CD4-positive, alpha-beta T cell treated with Interleukin-10 for 1 hour (primary cell): ENCODE measurements at places on chromosomes 3 and 15.

DNA sequence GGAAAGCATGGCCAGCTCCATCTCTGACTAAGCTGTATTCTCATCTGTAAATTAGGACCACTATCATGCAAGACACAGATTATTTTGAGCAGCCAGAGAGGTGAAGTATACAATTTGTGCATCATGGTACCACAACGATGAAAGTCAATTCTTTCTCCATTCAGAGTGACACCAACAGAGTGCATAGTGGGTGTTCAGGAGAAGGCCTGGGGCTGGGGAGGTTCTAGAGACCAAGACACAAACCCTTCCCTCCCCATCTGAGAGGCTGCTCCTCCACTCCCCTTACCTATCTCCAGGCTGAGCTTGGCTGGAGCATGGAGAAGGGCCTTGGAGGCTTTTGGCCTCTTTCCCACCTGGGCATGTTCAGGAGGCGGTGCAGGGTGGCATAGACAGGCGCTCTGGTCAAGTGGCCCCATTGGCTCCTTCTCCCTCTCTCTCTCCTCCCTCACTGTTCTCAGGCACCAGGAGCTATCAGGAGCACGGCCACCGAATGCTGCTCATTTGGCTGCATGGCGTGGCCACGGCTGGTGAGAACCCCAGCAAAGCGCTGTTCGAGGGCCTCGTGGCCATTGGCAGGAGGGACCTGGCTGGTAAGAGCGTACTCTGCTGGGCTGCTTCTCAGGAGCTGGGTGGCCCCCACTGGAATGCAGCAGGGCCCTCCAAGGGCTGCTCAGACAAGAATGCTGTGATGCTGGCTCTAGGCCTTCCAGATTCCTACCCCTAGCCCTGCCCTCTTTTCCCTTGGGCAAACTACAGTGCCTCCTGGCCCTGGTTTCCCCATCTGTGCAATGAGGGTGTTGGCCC is 37.9 kb downstream of the ANKDD1A start:
- no peak for DNase-seq

GRCh38 chr3:98199020-98199419 is 32.5 kb downstream of the OR5H15 start:
- DNase-seq: no peak

GRCh38 chr3:120615847-120616609 is 19.9 kb downstream of the NDUFB4 start:
- no peak for DNase-seq

DNA sequence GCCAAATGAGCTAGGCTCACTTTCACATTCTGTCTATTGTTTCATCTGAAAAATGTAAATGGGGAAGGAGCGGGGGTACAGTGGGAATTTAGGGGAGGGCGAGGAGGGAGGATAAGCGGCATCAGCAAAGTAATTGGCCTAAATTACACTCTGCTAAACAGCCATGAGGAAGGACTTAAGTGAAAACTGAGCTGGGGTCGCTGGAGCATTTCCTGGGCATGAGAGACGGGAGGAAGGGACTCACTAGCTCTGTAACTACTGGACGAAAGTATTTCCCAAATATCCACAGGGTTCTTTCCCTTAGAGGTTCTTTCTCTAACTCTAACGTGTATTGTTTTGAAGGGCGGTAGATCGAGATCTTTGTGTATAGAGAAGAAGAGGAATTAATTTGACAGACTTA is 418.0 kb downstream of the SOX2 start:
- no peak for DNase-seq

- DNase-seq: no peak
These were observed 21.9 kb upstream of the SQOR start for GRCh38 chr15:45612790-45613415.

GRCh38 chr3:67292356-67293121 is 294.4 kb downstream of the KBTBD8 start:
- no peak for DNase-seq

- DNase-seq: no peak
These were observed 154.5 kb downstream of the STT3B start for GRCh38 chr3:31687020-31687802.

DNA sequence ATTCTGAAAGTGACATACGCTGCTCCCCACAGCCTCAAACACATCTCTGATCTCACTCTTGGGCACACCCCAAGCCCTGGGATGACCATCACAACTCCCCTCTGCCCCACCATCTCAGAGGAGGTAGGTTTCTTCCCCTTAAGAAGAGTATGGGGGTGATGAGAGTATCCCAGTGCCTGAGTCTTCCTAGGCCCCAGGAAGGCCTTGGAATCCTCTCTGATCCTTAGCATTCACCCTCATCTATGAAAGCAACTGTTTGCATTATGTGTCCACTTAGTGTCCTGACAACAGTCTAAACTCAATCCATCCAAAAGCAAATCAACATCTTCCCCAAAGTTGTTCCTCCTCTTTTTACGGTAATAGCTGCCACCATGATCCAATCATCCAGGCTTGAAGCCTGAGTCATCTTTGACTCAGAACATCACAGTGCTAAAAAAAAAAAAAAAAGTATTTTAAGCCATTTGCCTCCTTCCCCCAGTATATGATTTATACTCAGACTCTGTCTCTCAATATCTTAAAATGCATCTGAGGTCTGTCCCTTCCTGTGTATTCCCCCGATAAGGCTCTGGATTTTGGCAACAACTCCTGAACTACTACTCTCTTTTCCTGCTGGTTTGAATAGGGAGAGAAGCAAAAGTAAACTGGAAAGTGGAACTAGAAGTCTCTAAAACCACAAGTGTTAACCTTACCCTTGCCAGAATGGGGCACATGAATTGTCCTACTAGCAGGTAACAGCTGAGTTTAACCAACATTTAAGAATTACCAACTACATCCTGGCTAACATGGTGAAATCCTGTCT is 22.5 kb downstream of the POPDC2 start:
- DNase-seq: peak; percentile 8

GRCh38 chr3:72015463-72015862 is 230.5 kb upstream of the PROK2 start:
- no peak for DNase-seq

DNA sequence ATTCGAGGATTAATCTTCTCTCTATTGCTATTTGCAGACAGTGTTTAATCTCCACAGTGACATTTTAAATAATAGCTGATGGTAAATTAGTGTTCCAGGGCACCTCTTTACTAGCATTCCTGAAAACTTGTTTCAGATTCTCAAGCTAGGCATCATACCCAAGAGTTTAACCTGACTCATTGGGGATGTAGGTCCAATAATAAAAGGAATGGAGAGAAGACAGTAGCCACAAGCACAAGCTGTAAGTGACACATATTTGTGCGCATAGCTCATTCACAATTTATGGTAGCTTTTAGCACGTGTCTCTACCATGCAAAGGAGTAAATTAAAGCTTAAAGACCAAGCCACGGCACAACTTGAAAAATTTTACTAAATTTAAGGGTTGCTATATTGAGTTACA is 171.3 kb upstream of the FAM3D start:
- no peak for DNase-seq

GRCh38 chr3:119653876-119654275 is 6.5 kb downstream of the POPDC2 start:
- DNase-seq: no peak

GRCh38 chr3:188594139-188594538 is 440.2 kb downstream of the LPP start:
- no peak for DNase-seq

DNA sequence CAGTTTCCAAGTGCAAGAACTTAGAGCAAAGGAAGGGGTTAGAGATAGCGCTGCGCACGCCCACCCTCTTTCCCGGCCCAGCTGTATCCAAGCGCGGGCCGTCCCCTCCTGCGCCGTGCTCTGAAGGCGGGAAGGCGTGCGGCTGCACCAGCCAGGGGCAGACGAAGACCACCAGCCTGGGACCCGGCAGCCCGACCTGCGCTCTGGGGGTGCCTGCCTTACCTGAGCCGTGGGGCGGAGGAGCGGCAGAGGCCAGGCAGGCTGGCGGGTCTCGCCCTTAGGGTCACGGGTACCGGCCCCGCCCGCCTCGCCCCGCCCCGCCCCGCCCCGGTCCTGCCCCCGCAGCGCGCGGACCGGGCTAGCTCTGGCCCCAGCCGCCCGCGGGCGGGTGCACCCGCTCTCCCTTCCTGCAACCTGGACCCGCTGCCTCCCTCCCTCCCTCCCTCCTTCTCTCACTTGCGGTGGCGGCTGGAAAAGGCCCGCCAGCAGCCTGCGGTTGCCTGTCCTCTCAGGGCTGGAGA is at the start of gene WDR72:
Gene WDR72 (minus strand): TSS at position 253 of the 521 bp plus-strand sequence. CDS start 26,514 bp downstream, outside the sequence.
- DNase-seq: no peak

DNA sequence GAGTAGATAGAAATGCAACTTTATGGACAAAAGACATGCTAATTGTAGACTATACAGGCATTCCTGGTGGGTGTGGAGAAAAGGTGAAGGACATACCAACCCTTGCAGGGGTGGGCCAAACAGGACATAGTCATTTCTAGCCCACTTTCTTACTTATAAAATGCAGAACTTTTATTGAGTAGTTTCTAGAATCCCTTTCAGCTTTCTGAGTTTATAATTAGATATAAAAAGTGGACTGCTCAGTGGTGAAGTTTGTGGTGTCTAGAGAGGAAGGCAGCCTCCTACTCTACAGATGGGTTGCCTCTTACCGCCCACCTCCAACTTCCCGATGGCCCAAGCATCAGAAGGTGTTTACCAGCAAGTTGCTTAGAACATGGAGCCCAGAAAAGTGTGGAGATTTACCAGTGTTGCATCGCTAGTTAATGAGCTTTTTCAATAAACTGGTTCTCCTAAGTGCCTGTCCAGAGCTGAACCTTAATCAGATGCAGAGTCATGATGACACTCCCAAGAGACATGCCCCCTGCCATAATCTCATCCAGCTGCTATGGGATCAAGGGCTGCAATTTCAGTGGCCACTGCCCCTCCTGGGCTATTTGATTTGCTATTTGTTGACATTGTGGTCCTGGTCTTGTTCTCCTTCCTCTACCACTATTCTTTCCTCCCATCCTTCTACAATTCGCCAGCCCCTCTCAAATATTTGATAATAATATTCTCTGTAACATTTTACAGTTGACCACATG is 77.5 kb upstream of the STRIT1 start:
- no peak for DNase-seq

DNA sequence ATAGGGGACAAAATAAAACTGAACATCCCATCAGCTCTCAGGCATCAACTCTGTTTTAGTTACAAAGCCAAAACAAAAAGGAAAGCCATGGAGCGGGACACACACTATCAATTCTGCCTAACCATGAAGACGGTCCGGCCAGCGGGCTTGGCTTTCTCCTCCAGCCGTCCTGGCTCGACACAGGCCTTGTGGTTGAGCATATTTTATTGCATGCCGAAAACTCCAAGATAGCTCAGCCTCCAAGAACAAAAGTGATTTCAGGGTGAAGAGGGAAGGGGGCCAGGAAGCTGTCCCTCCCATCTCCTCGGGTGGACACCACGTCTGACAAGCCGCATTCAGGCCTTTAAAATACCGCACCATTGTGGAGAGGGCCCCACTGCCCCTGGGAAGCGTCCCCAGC is 31.2 kb downstream of the WNT5A start:
- no peak for DNase-seq

DNA sequence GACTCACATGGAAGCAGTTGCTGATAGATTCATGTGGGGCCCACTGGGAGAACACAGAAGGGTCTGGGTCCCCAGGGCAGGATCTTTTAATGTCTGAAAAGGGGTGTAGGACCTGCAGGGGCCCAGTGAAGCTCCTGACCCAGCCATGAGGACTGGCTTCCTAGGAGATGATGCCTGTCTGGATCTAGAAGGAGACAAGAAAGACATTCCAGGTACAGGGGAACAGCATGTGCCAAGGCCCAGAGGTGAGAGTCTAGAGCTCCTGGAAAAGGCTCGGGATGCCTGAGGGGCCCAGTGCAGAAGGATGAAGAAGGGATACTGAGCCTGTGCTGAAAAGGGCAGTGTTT is 4.7 kb upstream of the SEMA3F start:
- DNase-seq: no peak

DNA sequence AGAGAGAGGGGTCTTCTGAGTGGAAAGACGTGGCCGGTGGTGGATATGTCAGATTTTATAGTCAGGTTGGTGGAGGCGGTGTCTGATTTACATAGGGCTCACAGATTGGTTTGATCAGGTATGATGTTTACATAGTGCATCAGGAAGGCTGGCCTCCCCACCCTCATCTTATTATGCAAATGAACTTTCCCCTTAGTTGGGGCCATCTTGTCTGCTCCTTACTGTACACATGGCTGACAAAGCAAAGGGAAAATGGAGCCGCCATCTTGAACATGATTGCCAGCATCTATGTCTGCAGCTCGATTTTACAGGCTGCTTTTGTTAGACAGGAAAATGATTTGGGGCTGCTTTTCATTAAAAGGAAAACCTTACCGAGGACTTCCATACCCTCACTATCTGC is 19.9 kb downstream of the SQOR start:
- no peak for DNase-seq

GRCh38 chr3:17640466-17640865 is 102.0 kb downstream of the TBC1D5 start:
- no peak for DNase-seq

DNA sequence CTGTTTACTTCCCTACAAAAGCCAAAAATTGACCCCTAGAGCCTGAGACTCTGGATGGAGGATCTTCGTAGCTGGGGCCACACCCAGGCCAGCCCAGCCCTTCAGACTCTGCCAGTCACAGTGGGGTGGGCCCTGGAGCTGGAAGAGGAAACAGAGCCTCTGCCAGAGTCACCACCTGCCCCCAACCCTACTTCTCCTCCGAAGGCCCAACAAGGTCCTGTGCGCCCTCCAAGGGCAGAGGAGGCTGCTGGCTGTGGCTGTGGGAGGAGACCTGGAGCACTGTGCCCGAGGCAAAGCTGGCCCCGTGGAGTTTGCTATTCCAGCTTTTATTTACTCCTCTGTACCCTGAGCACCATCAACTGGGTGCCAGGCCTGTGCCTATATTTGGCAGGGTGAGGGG is 19.0 kb downstream of the CISH start:
- no peak for DNase-seq

DNA sequence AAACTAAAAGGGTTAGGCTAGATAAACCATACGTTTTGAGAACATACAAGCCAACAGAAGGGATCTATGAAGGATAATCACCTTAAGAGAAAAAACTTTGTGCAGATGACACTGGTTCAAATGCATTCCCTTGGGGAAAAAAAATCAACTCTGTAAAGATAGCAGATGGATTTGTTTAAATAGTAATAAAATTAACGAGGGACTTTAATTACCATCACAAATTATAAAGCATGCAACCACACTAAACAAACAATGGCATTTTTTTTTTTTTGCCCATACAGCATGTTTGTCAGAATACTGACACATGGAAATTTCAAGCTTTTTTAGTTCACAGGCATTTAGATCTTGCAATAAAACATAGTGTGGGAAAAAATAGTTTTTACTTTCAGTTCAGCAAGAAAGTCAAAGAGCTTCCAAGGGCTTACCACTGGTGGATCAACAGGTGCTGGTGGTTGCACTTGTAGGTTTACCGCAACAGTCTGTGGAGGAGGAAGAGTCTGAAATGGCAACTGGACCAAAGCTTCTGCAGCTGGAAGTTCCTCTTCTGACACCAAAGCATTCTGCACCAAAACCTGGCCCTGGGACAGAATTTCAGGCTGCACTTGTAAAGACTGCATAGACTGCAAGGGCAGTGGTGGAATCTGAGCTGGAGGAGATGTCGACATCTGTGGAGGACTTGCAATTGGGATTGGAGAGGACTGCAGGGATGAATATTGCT is 53.1 kb downstream of the PHC3 start:
- DNase-seq: peak; percentile 6
